SIG-M5 (cell line): ENCODE measurements at places on chromosomes 1 and 21.
A peak's percentile ranks its signal among the peaks of the same experiment; 100 is the strongest.

DNA sequence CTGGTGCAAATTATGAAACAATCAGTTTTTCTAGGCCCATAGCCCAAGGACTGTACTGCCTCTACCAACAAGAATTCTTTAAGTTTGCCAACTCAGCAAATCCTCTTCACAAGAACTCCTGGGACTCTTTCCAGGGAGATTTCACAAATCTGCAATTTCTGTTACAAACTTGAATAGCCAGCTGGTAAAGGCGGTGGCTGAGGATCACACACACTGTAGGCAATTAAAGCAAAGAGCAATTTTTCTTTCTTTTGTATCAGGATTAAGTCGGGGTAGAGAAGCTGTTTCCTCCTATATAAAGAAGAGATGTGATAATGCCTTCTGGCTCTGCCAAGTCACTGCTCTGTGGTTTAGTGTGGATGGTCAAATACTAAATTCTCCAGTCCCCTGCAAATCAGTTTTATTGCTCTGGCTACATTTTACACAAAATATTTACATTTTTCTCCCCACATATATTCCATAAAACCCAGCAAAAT, 1.7 kb downstream of the ALDH9A1 start:
- DNase-seq: no peak

DNA sequence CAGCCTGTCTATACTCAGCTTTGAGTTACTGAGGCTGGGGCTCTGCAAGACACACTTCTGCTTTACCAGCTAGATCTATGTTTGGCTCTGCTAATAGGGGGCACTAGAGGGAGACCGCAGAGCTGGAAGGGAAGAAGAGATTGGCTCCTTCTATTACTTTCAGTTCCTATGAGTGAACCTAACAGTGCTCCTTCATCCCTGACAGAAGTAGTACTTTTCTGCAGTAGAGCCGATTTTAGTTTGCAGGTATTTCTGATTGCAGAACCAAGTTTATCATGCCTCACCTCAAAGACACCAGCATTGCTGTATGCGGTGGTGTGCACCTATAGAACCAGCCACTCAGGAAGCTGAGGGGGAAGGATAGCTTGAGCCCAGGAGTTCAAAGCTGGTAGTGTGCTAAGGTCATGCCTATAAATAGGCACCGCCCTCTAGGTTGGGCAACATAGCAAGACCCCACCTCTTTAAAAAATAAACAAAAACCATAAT, 5.7 kb upstream of the ZDHHC18 start:
- DNase-seq: peak; percentile 75

- DNase-seq: no peak
These were observed 17.1 kb downstream of the ZBTB17 start for GRCh38 chr1:15958793-15959192.

GRCh38 chr1:190679044-190679443, 201.4 kb upstream of the BRINP3 start:
- no peak for DNase-seq

DNA sequence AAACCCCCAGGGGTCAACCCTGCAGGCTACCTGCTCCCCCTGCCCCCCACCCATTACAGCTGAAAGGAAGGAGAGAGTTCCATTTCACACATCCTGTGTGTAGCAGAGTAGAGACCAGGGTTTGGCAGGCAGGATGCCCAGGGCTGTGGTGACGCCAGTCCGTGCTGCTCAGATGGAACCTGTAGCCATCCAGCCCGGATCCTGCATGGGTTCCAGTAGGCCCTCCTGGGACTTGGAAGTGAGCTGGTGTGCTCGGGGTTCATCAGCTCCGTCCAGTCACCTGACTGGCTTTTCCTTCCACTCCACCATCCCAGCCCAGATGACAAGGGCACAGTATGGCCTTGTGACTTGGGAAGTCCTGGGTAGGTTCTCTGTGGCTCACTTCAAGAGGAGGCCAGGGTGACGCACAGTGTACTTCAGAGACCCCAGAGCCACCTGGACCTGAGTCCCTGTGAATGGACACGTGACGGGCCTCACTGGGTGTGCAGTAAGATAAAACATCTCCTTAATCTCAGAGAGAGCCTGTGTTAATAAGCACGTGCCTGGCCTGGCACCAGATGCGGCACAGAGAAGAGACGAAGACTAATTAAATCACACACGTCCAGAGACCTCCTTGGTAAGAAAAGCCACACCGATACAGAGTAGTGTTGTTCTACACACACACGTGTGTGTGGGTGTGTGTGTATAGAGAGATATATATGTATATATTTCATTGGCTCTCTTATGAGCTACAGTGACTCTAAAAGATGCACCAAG, 16.0 kb downstream of the ITPKB start:
- DNase-seq: no peak

DNA sequence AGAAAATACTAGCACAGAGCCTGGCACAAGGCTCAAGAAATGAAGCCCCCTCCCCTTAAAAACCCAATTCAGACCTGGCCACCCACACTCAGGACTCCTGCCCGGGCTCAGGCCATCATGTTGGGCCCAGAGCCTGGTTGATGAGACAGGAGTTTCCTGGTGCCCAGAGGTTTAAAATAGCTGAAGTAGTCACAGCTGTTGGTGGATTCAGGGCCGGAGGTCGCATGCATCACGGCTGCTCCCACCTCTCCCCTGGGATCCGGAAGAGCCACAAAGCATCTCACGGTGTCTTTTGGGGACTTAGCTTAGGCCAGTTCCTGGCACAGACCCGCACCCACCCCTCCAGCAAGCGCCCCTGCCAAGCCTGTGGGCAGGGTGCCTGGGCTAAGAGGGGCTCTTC, 2.6 kb upstream of the PADI2 start:
- no peak for DNase-seq

DNA sequence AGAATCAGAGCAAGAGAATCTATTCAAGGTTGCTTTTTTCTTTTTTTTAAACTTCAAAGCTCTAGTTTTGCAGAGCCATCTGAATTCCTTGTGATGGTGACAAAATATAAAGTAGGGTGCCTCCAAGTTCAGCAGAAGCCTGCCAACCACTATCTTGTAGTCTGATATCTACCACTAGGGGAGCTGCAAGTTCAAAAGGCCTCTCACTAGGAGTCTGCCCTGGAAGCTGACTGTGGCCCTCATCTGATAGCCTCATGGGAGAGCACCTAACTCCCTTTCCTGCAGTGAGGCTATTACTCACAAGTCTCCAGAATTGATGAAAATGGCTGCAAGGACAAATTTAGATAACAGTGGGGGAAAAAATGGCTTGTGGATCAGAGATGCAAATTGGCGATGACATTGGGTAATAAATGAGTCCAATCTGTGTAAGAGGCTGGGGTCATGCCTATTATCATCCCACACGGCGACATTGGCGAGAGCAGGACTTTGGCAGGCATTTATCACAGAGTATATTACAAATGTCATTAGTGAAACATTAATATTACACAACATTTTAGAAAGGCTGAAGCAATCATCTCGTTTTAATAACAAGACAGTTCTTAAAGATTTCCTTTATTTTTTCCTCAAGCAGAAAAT, 10.7 kb upstream of the ZP4 start:
- no peak for DNase-seq

- DNase-seq: no peak
These were observed 39.8 kb upstream of the ZBTB18 start for GRCh38 chr1:244011271-244011670.

- DNase-seq: no peak
These were observed 867 bp downstream of the PTPRC start for GRCh38 chr1:198639671-198640143.

GRCh38 chr1:57420981-57421785, 2.7 kb downstream of the DAB1 start:
- no peak for DNase-seq
